ENCODE measurements at places on chromosomes 16 and 17.

GRCh38 chr16:65388592-65388991 lies 266.7 kb upstream of the CDH11 start:
- no peak overlapping the region for H3K4me3 ChIP-seq
- DNase-seq: no peak
- no peaks in the 10 kb centered on the region for H3K4me1 ChIP-seq
- no peaks in the 10 kb centered on the region for H3K27me3 ChIP-seq
- H3K36me3 ChIP-seq: no peaks in the 10 kb centered on the region
- H3K27ac ChIP-seq: no peak overlapping the region

DNA sequence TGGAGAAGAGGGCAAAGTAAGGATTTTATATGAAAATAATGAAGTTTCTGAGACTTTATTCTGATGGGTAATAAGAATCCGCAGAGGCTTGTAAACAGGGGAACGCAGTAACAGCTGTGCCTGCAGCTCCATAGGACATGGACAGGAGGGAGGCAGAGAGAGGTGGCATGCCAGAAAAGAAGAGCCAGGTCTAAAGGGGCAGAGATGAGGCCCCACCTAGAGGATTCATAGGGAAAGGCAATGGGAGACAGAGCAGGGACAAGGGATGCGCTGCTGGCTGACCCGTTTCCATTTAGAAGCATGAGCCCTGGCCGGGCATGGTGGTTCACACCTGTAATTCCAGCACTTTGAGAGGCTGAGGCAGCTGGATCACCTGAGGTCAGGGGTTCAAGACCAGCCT lies 340.3 kb upstream of the CDH5 start:
- no peaks in the 10 kb centered on the region for H3K36me3 ChIP-seq
- no peak overlapping the region for H3K27ac ChIP-seq
- H3K4me3 ChIP-seq: no peak overlapping the region
- no peaks in the 10 kb centered on the region for H3K4me1 ChIP-seq

- no peak overlapping the region for H3K4me3 ChIP-seq
- H3K27ac ChIP-seq: no peak overlapping the region
- H3K27me3 ChIP-seq: peaks cover 5% of the 10 kb centered on the region
- DNase-seq: no peak
- no peaks in the 10 kb centered on the region for H3K4me1 ChIP-seq
Observed at GRCh38 chr16:2949705-2950352, 14.2 kb upstream of the KREMEN2 start.

DNA sequence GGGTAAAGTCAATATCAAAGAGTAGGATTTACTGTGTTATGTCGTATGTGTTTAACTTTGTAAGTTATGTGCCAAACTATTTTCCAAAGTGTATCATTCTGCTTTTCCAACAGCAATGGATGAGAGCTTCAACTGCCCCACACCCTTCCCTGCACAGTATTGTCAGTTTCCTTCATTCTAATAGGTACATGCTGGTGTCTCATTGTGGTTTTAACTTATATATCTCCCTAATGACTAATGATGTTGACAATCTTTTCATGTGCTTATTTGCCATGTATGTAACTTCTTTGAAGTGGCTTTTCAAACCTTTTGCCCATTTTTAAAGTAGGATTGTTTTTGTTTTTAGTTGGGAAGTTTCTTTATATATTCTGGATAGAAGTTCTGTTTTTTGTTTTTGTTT lies 3.8 kb downstream of the DDX19B start:
- H3K4me3 ChIP-seq: no peak overlapping the region
- peaks cover 34% of the 10 kb centered on the region for H3K4me1 ChIP-seq

DNA sequence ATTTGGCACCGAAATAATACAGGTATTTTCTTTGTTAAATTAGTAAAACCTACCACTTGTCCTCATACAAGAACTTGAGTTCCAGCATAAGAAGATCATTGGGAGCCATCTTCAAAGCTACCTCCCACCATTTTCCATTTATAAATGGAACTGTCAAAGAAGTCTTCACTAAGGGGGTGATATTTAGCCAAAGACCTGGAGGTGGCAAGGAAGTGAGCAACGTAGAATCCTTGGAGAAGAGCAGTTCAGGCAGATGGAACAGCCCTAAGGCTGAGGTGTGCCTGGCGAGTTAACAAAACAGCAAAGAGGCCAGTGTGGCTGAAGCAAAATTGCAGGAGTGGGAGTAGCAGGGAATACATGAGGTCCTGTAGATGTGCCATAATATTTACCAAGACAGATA lies 1.8 kb downstream of the KCNJ16 start:
- no peaks in the 10 kb centered on the region for H3K36me3 ChIP-seq
- DNase-seq: no peak
- no peak overlapping the region for H3K4me3 ChIP-seq
- no peaks in the 10 kb centered on the region for H3K4me1 ChIP-seq
- no peak overlapping the region for H3K27ac ChIP-seq

DNA sequence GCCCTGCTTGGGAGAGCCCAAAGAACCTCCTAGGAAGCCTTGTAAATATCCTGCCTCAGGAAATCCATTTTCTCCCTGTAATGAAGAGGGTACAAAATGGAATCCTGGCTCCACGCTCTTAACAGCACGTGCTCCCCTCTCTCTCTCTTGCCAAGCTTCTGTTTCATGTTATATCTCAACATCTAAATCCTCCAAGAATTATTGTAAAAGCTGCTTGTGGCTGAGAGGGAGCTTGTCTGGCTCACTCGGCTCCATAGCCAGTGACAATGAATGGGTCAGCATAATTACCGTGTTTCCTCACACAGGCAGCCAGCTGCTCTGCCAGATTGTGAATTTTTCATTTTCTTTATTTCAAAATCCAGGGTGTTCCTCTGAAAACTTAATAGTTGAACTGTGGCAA lies 317.8 kb downstream of the RBFOX1 start:
- no peak overlapping the region for H3K27ac ChIP-seq
- no peaks in the 10 kb centered on the region for H3K27me3 ChIP-seq
- H3K36me3 ChIP-seq: no peaks in the 10 kb centered on the region
- H3K4me1 ChIP-seq: no peaks in the 10 kb centered on the region
- no peak for DNase-seq

- no peak overlapping the region for H3K27ac ChIP-seq
- peaks cover 4% of the 10 kb centered on the region for H3K4me1 ChIP-seq
- no peaks in the 10 kb centered on the region for H3K36me3 ChIP-seq
- DNase-seq: no peak
- no peak overlapping the region for H3K4me3 ChIP-seq
- peaks cover 39% of the 10 kb centered on the region for H3K27me3 ChIP-seq
Observed at GRCh38 chr16:58451265-58451689, 48.7 kb upstream of the NDRG4 start.

GRCh38 chr17:54996441-54996840 lies 27.9 kb downstream of the STXBP4 start:
- H3K4me3 ChIP-seq: no peak overlapping the region
- no peak for DNase-seq
- no peaks in the 10 kb centered on the region for H3K27me3 ChIP-seq
- no peaks in the 10 kb centered on the region for H3K4me1 ChIP-seq
- H3K27ac ChIP-seq: no peak overlapping the region

GRCh38 chr16:11198828-11199227 lies 57.2 kb downstream of the SOCS1 start:
- no peak overlapping the region for H3K4me3 ChIP-seq
- peaks cover 36% of the 10 kb centered on the region for H3K27me3 ChIP-seq
- peaks cover 6% of the 10 kb centered on the region for H3K4me1 ChIP-seq

- no peak for DNase-seq
- H3K4me1 ChIP-seq: peaks cover 24% of the 10 kb centered on the region
- H3K27me3 ChIP-seq: no peaks in the 10 kb centered on the region
Observed at GRCh38 chr17:39175695-39176093, 9.7 kb upstream of the ARL5C start.

- peaks cover 8% of the 10 kb centered on the region for H3K4me1 ChIP-seq
- H3K27me3 ChIP-seq: peaks cover 9% of the 10 kb centered on the region
- no peak overlapping the region for H3K4me3 ChIP-seq
- no peak for DNase-seq
Observed at GRCh38 chr16:85090181-85090580, 22.1 kb downstream of the CIBAR2 start.

GRCh38 chr16:840561-841454 lies 40.3 kb upstream of the GNG13 start:
- no peak overlapping the region for H3K4me3 ChIP-seq
- H3K27ac ChIP-seq: no peak overlapping the region
- H3K4me1 ChIP-seq: no peaks in the 10 kb centered on the region
- peaks cover 6% of the 10 kb centered on the region for H3K27me3 ChIP-seq
- no peak for DNase-seq
- H3K36me3 ChIP-seq: peaks cover 4% of the 10 kb centered on the region

All from effector memory CD8-positive, alpha-beta T cell (primary cell).